ENCODE measurements at places on chromosomes 16 and 17. TPM values are rescaled to one million over a fixed set of nuclear protein-coding genes. Genes with fewer than 3 reads are reported as not detected.

DNA sequence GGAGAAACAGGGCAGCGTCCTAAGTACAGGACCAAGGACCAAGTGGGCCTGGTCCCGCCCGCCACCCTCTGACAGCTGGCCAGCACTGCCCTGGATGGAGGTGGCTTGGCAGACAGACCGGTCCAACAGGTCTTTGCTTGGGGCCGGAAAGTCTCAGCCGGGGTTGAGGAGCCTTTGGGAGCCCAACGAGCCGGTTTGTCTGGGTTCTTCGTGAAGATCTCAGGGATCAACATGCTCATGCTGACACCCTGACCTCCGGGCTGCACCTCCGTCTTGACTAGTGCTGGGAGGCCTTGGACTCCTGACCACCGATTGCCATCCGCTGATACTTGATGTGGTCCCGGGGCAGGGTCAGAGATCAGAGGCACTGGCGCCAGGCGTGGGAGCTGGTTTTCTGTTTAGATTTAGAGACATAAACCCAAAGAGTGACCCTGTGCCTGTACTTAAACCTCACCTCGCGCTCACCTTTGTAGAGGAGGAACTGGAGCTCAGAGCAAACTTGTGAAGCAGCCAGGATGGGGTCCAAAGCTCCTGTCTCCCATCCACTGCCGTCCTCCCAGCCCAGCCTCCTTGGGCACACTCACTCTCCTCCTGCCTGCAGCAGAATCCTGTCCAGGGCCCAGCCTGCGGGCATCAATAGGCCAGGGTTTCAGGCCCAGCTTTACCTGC lies 92.1 kb upstream of the GSE1 start:
- DNase-seq, result no peak

DNA sequence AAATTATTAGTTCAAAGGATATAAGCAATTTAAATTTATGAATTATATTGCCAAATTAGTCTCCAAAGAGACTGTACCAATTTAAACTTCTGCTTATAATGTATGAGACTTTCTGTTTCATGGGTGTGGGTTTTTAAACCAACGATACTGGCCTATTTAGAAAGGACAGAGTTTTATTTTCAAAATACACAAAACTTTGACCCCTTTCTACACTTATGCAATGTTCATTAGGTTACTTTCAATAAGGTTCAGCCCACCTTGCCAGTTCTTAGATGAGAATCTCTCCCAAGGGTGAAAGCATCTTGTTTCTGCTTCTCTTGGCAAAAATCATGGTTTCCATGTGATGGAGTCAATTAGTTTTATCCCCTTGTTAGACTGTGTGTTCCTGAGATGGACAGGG lies 84.7 kb downstream of the MYO1D start:
- no peak for DNase-seq

DNA sequence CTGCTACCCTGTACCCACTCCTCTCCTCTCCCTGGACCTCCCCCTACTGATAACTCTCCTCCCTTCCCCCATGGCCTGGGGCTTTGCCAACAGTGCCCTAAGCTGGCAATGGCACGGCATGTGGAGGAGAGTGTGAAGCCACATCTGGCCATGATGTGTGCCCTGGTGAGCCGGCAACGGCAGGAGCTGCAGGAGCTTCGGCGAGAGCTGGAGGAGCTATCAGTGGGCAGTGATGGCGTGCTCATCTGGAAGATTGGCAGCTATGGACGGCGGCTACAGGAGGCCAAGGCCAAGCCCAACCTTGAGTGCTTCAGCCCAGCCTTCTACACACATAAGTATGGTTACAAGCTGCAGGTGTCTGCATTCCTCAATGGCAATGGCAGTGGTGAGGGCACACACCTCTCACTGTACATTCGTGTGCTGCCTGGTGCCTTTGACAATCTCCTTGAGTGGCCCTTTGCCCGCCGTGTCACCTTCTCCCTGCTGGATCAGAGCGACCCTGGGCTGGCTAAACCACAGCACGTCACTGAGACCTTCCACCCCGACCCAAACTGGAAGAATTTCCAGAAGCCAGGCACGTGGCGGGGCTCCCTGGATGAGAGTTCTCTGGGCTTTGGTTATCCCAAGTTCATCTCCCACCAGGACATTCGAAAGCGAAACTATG lies 5.2 kb downstream of the TRAF4 start:
- DNase-seq, result no peak

The MAPT gene
- 0.21 TPM for polyA plus RNA-seq

- DNase-seq, result no peak
Observed at GRCh38 chr16:75208861-75209505, 2.0 kb upstream of the CTRB2 start.
